Activated T-helper 17 cell treated with anti-CD3 and anti-CD28 coated beads, Interleukin-2, amount 50 U/mL, for 72 hours (primary cell): ENCODE measurements at places on chromosomes 6 and 20. TPM values are rescaled to one million over a fixed set of nuclear protein-coding genes. Genes with fewer than 3 reads are reported as not detected.

DNA sequence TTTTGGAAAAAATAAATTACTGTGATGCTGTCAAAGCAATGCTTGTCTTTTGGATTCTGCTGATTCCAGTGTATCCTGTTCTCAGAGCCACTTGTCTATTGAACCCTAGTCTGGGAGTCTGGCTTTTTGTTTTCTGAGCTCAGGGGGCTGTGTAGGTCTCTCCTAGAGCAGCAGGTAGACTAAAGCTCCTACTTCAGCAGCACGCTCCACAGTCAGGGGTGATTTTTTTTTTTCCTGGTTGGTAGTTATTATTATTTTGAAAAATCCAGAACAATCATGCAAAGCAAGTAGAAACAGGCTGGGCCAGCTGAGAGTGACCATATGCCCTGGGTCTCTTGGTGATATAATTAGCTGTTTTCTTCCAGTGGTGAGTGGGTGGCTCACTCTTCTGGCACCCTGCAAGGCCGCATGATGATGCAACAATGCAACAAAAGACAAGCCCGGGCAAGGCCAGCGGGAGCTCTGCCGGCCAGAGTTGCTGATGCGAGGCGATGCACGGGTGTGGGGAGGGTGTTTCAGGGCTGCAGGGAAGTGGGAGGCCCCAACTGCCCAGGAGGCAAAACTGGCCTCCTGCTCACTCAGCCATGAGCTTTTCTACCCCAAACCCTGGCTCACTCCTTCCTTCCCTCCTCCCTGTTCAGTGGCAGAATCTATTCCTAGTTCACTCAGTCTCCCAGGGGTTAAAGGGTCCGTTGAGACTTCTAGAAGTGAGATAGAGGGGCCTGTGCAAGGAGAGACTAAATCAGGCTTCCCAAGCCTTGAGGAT lies 11.5 kb upstream of the CDKN1A start:
- no peak for ATAC-seq

DNA sequence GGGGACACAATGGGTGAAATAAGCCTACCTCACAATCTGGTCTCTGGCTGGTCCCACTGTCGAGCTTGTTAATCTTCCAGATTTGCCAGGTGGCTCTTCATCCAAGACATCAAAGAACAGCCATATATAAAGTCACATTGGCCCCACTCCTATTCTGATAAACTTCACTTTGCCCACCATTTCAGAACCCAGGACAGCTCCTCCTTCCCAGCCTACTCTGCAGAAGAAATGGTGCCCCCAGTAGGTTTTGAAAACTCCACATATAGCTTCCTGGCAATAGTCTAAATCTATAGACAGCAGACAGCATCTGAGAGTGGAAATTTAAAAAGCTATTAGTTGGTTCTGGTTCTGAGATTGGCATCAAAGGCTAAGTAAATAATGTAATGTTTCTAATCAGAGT lies 143.1 kb upstream of the PCSK2 start:
- no peak for ATAC-seq

- no peak for ATAC-seq
Observed at GRCh38 chr20:62653951-62654685, 11.8 kb downstream of the SLCO4A1 start.

GRCh38 chr6:91659891-91660290 lies 1073.0 kb upstream of the MAP3K7 start:
- ATAC-seq: no peak

- ATAC-seq: no peak
Observed at GRCh38 chr6:27565839-27566779, 93.2 kb upstream of the ZNF184 start.

DNA sequence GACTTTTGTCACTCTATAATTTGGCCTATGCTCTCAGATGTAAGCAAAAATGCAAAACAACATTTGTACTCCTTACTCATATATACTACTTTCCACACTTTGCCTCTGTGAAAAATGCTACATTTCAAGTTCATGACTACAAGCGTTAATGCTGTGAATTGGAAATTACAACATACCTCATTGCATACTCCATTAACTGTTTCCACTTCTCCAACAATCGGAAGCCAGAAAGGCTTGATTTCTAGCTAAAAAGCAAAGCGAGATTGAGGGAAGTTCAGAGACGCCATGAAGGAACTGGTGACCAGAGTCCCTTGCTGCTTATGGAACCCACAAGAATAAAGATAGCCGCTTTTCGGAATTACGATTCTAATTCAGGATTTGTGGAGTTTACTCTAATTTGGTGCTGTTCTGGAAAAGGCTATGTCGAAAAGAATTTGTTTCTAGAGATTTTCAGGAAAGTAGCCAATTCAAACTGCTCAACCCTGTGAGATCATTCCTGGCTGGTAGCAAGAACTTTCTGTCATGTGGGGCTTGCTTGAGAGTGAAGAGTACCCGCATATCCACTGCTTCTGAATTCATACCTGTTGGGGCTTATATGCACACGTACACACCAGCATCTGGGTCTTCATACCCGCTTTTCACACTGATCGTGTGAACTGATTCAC lies 98.0 kb upstream of the CITED2 start:
- no peak for ATAC-seq

- ATAC-seq: no peak
Observed at GRCh38 chr6:26003102-26003694, 40.6 kb downstream of the TRIM38 start.

GRCh38 chr6:42385339-42385738 lies 66.4 kb downstream of the TRERF1 start:
- ATAC-seq: no peak

GRCh38 chr6:43170417-43170930 lies 595 bp upstream of the SRF start:
- ATAC-seq: peak; percentile 2

- no peak for ATAC-seq
Observed at GRCh38 chr6:57276946-57277345, 40.5 kb upstream of the PRIM2 start.

- no peak for ATAC-seq
Observed at GRCh38 chr20:31824554-31825313, 5.6 kb downstream of the MYLK2 start.

Gene HLA-DRB1
- total RNA-seq: 11.4 TPM

Gene BPIFA2
- not detected for total RNA-seq

Gene FOXA2
- total RNA-seq: not detected

Gene TOX2
- total RNA-seq: 3.5 TPM

Gene RIOK1
- 23.4 TPM for total RNA-seq

Gene COL21A1
- not detected for total RNA-seq
